ENCODE measurements at places on chromosomes 13 and 19.

DNA sequence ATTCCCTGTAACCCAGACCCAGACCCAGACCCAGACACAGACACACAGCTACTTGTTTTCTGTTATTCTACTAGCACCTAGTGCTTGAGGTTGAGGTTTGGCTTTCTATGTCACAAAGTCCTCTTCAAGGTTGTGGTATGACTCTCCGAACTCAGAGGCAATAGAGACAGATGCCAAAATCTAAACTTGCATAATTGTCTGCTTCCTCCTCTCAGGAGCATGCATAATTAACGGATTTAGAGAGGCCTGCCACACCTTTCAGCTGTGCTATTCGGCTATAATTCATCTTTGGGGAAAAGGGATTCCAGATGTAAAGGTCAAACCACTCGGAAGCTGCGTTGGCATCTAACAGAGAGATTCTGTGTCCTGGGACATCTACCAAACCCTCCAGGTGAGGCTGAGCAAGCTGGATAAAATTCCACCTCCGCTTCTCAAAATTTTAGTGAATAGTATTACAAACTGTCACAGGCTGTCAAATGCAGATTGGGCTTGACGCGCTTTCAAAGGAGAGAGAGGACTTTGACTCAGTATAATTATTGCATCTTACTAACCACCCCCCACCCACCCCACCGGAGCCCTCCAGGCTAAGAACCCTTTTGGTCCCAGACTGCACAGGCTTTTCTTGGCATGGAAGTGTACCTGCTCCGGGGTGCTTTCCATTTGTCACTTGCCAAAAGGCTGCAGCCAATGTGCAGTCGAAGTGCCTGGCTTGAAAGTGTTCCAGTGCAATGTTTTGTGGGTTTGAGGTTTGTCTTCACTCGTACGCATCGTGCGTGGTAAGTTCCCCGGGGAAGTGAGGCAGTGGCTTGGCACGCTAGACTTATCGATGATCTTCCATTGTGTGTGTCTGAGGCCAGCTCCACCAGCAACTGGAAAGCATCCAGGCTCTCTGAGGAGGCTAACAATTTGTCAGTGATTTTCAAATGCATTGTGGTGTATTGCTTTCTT, 194.1 kb downstream of the TDRD3 start:
- peak; percentile 83 for DNase-seq

DNA sequence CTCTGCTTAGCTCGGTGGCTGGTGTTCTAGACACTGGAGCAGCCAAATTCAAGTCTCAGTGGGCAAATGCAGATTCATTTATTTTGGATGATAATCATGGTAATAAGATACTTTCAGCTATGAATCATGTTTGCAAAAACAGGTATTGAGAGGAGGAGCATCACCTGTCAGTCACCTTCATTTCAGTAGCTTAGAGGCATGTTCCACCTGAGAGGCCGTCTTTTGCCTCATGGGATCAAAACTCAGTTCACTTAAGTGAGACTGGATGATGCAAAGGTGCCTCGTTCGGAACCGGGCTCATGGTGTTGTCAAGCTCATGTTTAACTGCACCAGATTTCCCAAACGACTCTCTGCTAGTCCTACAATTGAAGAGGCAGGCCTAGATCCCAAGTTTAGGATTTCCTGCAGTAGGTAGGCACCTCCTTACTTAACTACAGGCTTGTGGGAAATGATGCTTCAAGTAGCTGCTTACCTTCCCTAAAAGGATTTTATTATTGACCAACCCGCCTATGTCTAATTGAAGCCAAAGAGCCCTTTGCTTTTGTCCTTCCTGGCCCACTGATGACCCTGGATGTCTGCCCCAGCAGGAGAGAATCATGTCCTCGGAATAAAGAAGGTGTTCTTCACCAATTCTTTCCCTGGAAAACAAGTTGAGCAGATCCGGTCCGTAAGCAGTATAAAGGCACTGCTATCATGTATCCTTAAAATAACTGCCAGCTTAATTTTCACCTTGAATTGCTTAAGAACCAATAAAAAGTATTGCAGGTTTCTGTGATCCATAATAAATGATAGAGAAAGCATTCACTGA, 60.0 kb downstream of the ZAR1L start:
- DNase-seq: no peak

DNA sequence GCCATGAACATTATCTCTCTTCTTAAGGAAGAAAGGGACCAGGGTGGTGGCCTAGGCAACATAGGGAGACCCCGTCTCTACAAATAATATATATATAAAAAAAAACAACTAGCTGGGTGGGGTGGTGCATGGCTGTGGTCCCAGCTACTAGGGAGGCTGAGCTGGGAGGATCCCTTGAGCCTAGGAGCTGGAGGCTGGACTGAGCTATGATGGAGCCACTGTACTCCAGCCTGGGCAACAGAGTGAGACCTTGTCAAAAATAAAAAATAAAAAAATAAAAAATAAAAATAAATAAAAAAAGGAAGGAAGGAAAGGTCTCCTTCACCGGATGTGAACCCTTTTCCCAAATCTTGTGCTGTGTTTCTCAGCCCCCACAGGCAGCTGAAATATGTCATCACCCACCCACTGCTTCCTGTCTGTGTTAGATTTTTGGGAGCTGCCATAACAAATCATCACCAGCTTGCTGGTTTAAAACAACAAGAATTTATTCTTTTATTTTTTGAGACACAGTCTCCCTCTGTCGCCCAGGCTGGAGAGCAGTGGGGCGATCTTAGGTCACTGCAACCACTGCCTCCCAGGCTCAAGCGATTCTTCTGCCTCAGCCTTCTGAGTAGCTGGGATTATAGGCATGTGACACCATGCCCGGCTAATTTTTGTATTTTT, 9.5 kb upstream of the TSPAN16 start:
- no peak for DNase-seq

DNA sequence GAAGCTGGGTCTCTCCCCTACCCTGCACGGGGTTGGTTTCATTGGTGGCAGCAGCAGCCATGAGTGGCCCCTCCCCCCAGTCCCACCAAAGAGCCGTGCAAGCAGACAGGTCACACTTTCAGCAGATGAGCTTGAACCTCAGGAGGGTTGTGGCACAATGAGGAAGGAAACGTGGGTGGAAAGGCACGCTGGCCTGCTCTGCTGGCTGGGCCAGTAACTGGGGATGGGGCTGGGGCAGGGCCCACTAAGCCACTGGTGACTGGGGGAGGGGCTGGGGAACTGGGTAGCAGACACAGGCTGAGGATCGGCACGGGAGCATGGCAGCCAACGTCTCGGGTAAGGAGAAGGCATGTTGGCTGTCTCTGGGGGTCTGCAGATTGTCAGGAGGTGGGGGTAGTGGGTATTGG, at the start of gene P2RY11:
TSS of gene P2RY11 (plus strand) at position 289 of the 407 bp plus-strand sequence. CDS start at position 318, 29 bp downstream.
- DNase-seq: no peak

- DNase-seq: no peak
Measured at GRCh38 chr19:19661141-19661674, 2.3 kb downstream of the ATP13A1 start.

DNA sequence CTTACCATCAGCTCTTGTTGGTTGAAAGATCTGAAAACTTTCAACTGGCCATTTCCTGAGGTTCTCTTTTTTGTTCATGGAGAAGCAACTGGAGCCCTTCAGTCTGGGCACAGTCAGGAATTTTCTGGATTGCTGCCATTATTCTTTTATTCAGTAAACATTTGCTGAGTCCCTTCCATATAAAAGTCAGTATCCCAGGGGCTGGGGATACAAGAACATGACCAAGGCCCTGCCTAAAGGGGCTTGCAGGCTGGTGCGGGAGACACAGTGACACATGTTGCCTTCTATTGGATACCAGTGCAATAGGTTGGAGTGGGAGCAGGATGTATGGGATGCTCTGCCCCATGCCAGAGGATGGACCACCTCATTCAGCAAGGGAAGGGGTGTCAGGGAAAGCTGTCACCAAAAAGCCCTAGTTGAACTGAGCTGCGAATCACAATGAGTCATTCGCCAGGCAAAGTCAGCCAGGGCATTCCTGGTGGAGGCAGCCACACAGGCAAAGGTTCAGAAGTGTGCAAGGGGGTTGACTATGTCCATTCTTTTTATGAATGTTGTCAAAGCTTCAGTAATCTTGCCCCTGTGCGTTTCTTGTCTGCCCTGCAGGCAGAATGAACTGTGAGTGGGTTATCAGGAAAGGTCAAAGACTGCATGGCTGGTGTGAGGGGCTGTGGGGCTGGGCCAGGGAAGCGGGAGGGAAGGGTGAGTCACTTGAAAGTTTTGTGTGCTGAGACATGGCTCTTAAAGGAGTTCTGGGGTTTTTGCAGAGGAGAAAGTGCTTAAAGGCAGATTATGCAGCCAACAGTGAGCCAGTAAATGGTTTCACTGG, 395.9 kb downstream of the KCNRG start:
- peak; percentile 78 for DNase-seq

- no peak for DNase-seq
Measured at GRCh38 chr19:29552454-29553280, 26.9 kb downstream of the VSTM2B start.

GRCh38 chr13:113048766-113049165, 56.8 kb upstream of the F7 start:
- no peak for DNase-seq

- no peak for DNase-seq
Measured at GRCh38 chr13:29402166-29402636, 193.3 kb downstream of the SLC7A1 start.

DNA sequence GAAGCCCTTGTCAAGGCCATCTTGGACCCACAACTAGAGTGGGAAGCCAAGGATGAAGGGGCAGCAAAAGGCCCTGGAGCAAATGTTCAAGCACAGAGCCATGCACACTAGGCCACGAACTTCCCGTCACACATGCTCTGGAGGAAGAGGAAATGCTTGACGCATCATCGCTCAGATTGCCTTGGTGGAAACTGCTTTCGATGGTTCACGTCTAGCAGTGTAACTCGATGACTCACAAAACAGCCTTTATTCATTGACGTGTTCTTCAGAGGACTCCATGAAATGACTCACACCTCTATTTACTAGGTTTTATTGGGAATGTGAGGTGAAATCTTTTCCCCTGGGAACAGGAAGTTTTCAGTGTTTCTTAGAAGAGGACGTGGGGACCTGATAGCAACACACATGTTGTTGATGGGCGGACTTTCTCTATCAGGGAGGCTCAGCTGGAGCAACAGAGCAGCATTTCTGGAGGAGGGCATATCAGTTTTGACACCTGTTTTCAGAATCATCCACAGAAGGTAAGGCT, 79.8 kb upstream of the FLT1 start:
- peak; percentile 53 for DNase-seq

- no peak for DNase-seq
Measured at GRCh38 chr13:26017932-26018665, 33.7 kb downstream of the SHISA2 start.

- DNase-seq: no peak
Measured at GRCh38 chr19:56603829-56604228, 8.7 kb downstream of the ZNF71 start.

- no peak for DNase-seq
Measured at GRCh38 chr13:100433475-100433874, 155.1 kb downstream of the GGACT start.

DNA sequence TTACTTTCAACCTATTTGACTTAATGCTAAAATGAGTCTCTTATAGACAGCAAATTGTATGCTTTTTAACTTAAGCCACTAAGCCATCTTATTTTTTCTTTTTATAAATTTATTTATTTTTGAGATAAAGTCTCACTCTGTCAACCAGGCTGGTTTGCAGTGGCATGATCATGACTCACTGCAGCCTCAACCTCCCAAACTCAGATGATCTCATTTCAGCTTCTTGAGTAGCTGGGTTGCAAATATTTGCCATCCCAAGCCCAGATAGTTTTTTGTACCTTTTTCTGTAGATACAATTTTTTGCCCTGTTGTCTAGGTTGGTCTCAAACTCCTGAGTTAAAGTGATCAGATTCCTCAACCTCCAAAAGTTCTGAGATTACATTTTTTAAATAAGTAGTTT, 27.1 kb downstream of the ZNF714 start:
- DNase-seq: no peak

DNA sequence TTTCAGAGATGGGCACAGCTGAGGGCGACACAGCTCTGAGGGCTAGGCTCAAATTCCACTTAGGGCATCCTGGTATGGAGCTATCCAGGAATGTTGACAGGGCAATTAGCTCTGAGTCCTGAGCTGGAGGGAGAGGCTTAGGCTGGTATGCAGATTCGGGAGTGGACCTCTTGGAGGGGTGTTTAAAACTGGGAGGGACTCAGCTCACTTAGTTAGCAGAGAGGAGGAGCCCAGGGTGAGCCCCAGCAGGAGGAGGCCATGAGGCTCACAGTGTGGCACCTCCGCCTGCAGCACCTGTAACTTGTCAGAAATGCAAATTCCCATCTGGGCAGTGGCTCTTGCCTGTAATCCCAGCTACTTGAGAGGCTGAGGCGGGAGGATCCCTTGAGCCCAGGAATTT, 10.2 kb upstream of the NOP53 start:
- DNase-seq: no peak

All from stromal cell of bone marrow (primary cell).